Activated CD4-positive, alpha-beta T cell treated with anti-CD3 and anti-CD28 coated beads for 24 hours (primary cell): ENCODE measurements at places on chromosomes 11 and 22.

DNA sequence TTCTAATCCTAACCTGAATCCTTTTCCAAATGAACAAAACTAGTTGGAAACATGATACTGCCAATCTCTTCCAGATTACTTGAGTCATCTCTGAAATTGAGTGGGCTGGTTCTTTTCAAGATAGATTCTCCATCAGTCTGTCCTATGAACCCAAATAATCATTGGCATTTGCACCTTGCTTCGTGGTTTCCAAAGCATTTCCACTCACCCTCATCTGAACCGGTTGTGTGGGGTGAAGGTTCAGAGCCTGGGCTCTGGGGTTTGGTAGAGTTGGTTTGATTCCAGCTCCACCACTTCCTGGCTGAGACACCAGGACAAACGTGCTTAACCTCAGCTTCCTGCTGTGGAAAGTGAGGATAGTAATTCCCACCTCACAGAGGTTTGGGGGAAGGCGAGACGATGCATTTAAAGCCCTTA, 206.4 kb upstream of the E2F8 start:
- DNase-seq = no peak

DNA sequence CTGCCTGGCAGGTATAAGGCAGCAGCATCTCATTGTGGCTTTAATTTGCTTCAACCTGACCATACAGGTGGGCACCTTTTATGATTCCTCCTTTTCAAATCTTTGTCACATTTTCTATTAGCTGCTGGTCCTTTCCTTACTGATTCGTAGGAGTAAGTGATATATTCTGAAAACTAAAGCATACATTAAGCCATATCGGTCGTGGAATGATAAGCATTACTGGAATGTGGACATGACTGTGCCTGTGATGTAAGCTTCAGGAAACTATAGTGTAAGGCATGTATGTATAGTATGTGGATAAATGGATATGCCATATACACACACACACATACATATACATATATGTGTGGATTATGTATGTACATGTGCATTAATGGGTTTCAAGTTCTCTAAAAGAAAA, 20.8 kb downstream of the YPEL1 start:
- DNase-seq = no peak

DNA sequence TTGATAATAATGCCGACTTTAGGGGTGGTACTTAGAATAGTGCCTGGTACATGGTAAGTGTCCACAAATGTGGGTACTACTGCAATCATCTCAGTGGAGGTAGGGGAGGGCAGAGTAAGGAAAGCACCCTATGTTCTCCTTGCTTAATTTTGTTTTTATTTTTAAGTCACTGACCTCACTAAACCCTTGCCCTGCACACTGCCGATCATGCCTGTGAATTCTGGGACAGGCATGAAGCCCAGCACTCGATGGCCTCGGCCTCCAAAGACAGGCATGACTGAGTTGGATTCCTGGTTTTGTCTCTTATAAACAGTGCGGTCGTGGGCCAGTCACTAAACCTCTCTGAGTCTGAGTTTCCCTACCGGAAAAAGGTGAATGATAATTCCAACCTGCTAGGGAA, 6.9 kb downstream of the LGALS12 start:
- DNase-seq = no peak

GRCh38 chr11:4697585-4697984, at the start of gene OR51E2:
OR51E2 (minus strand) TSS chr11:4697853; CDS start chr11:4682711, 15,142 bp downstream.
- DNase-seq = no peak

DNA sequence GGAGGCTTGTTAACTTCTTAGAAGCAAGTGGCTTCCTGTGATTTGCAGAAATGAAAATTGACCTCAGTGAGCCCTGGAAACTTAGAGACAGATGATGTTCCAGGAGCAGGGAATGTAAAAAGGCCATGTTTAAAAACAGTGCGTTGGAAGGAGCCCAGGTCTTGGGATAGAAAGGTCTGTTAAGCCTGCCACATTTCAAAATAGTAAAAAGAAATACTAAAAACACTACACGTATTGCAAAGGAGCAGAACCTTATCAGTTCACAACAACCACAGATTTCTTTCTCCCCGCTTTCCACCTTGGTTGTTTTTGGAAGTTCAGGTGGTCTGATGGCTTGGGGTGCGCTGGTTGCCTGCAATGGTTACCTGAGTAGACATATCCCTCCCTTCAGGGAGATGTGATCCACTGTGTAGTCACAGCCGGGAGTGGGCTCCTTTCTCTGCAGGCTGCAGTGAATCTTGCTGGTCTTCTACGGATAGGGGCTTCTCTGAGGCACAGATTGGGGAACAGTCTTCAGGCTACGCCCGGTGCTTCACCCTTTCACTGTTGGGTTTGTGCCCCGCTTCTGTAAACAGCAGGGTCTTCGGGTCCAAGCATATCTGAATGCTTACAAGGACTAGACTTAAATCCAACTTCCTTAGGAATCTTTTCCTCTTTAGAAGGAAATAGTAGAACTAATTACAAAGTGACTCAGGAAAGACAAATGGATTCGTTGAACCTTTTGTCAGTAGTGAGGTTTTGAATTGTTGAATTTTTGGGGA, 1.9 kb downstream of the TEAD1 start:
- no peak for DNase-seq

- DNase-seq = no peak
Observed at GRCh38 chr11:43756575-43756974, 76.0 kb downstream of the HSD17B12 start.

GRCh38 chr11:24357620-24358410, 139.0 kb upstream of the LUZP2 start:
- DNase-seq = no peak

GRCh38 chr11:10742460-10743208, 8.4 kb upstream of the CTR9 start:
- no peak for DNase-seq

DNA sequence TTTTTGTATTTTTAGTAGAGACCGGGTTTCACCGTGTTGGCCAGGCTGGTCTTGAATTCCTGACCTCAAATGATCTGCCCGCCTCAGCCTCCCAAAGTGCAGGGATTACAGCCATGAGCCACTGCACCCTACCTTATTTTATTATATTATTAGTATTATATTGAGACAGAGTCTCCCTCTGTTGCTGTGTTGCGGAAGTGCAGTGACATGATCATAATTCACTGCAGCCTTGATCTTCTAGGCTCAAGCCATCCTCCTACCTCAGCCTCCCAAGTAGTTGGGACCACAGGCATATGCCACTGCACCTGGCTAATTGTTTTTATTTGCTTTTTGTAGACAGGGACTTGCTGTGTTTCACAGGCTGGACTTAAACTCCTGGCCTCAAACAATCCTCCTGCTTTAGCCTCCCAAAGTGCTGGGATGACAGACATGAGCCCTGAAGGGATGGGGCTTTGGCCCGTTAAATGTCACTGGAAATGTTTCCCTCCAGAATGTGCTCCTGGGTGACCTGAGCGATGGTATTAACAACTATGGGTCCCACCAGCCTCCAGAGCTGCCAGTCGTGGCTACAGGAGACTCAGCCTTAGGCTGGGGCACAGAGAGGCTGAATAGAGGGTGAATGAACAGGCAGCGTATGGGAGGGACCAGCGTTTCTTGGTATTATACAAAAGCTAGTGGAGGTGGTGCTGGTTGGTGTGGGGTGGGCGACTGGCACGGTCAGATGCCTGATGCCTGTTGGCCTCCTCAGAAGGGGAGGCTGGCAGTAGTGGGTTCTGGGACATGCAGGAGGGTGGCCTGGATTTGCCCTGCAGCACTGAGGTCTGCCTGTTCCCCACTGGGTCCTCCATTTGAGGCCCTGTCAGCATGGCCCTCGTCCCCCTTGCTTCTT, 7.3 kb downstream of the TANGO2 start:
- no peak for DNase-seq

DNA sequence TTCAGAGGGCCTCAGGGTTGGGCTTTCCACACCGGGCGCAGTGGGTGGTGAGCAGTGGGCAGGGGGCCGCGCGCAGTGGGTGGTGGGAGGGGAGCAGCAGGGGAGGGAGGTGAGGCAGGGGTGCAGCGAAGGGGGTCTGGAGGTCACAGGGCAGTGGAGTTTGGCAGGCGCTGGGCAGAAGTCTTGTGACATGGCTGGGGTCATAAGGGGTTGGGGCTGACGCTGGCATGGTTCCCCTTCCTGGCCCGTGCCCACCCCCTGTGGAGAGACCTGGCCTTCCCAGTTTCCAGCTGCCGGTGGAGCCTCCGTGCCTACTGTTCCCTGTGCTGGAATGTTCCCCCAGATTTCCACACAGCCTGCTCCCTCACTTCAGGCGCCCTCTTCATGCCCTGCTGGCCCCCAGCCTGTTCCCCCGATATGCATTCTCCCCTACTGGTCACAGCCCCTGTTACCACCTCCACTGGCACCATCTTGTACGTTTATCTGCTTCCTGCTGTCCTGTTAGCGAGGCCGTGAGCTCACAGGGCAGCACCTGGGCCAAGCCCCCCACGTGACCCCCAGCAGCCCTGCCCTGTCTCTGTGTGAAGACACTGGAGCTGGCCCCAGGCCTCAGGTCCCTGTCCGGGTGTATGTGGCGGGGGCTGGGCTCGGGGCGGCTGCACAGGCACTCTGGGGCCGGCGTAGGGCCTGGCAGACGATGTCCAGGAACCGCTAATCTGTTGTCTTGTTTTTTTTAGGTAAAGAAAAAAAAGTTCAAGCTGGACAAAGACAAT, 111.6 kb downstream of the KCNQ1OT1 start:
- no peak for DNase-seq

GRCh38 chr22:39622881-39623367, 52.4 kb downstream of the CACNA1I start:
- DNase-seq = peak; percentile 61
